ENCODE measurements at places on chromosomes 3 and 15.

DNA sequence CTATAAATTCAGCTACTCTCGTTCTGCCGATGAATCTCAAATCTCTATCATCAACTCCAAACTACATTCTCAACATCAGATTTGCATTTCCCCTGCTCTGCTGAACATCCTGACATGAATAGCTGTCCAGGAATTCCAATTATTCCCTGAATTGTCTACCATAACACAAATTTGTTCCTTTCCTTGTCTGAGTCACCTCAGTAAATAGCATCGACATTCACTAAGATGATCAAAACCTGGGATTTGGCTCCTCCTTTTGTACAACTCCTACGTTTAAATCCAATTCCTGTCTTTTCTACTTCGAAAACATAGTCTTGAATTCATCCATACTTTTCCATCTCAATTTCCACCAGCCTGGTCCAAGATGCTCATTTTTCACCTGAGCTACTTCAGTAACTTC is 107.0 kb downstream of the GREM1 start:
- DNase-seq = no peak

DNA sequence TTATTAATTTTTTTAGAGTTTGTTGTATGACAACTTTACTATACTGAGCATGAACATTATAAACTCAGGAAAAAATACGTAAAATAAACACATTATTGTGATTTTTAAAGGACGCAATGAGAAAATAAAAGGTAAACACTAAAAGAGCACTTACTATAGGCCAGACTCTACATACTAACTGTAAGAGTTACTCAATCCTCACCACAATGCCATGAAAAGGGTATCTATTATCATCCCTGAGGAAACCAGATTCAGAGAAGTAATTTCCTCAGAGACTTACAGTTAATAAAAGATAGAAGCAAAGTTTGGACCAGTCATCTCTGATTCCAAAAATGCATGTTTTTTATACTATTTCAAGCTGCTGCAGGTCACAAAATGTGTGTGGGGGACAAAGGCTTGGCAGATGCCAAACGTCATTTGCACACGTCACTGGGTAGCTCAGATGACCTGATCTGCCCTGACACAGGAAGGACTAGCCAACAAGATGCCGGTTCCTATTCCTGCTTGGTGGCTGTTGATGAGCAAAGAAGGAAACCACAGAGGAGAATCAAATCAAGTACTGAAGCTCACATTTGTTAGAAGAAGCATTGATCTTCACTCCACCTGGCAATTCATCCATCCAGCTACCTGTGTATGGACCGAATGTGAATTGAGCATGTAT is 42.3 kb downstream of the KLHL6 start:
- DNase-seq = no peak

DNA sequence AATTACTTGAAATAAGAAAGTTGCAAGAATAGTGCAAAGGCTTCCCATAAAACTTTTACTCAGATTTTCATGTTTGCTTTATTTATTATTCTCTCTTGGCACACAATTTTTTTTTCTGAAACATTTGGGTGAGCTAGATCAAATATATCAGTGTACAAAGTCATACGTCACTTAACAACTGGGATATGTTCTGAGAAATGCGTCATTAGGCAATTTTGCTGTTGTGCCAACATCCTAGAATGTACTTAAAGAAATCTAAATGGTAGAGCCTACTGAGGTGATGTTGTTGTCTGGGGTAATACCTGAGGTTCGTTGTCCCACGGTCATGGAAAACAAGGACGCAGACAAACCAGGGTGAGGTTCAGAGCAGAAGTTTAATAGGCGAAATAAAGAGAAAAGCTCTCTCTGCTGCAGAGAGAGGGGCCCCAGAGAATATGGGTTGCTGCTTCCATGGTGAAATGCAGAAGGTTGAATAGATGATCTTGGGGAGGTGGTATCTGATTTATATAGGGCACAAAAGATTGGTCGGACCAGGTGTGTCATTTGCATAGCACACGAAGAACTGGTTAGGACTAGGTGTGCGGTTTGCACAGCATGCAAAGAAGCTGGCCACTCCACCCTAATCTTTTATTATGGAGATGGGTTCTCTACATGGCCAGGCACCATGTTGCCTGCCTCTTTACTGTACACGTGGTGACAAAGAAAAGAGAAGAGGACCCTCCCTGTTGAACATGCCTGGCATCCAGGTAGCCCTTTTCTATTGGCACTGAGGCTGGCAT is 8.8 kb upstream of the GRAMD1C start:
- DNase-seq = no peak

- DNase-seq = no peak
These were observed 3.2 kb upstream of the ZFYVE19 start for GRCh38 chr15:40803688-40804087.

DNA sequence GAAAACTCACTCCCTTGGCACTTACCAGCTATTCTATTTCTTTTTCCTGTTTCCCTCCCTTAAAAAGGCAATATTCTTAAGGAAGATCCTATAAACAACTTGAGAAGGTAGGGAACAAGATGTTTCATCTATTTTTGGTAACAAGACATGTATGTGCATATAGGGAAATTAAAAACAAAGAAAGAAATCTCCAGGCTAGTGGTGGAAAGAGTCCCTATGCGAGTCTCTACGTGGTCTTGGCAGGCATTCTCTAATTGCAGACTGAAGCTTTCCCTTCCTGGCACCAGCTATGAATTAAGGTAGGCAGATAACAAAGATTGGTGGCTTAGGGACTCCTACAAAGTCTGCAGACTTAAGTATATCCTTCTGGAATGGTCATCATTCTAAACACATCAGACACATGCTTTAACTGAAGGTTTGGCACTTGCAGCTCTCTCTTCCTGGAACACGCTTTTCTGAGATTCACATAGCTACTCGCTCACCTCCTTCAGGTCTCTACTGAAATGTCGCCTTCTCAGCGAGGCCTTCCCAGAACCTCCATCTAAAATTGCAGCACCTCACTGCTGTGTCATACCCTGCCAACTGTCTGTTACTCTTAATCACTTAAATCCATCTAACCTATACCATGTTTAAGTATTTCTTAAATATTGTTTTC is 336.0 kb downstream of the VGLL3 start:
- DNase-seq = no peak

DNA sequence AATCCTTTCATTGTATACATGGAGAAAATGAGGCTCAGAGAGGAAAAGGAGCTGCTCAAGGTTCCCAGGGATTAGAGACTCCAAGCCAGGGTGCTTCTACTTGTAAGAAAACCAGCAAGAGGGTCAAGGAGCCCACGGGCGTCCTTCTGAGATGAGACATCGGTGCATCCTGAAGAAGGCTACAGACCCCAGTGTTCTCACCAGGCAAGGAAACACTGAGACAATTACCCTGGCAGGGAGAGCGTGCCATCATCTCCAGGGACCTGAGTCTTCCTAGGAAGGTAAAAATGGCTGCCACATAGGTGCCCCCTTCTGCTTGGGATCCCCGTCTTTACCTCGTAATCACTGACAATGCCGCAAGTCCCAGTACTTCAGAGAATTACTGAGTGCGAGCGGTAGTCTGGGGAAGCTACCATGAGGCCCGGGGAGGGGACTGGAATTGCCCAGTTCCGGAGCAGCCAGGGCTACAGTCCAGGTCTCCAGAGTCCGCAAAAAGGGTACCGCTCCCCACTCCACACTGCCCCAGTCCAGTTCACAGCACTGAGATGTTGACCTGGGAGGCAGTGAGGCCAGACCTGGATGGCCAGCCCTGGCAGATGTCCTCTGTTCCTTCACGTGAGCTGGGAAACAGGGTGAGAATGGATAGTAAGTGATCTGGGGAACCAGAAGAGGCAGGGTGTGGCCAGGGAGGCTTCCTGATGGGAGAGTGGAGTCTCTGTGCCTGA is 164.7 kb upstream of the SMAD3 start:
- DNase-seq = no peak

- DNase-seq = no peak
These were observed 43.9 kb downstream of the NR2C2 start for GRCh38 chr3:14991151-14991742.

DNA sequence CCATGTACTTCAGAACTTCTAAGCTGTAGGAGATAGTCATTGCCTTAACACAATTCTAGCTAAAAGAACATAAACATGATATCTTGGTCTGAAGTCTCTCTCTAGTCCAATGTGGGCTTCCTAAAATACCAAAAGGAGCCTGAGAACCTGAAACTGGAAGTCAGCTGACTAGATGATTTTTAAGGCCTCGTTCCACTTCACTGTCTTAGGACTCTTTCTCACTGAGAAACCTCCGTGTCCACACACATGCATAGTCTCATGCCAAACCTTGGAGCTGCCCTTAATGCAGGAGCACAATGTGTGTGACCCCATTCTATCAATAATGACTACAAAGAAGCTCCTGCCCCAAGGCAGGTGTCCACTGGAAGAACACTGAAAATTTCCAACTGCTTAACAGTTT is 87.7 kb downstream of the ETFA start:
- DNase-seq = no peak

- DNase-seq = no peak
These were observed 36.4 kb upstream of the EHHADH start for GRCh38 chr3:185290266-185290665.

DNA sequence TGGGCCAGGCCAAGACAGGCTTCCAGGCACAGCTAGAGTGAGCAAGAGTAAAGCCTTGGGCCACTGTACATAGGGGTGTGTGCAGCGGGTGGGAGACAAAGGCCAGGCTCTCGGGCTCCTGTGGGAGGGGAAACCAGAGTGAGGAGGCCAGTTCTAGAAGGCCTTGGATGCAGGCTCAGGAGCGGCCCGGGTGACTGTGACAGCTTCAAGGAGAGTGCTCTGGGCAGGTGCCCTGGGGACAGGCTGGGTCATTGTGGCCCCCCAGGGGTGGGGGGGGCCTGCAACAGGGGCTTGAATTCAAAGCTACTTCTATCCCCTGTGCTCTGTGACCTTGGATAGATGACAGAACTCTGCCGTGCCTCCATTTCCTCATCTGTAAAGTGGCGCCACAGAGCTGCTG is 109.2 kb downstream of the DNAJB8 start:
- DNase-seq = no peak

GRCh38 chr3:58215317-58216025 is 4.7 kb upstream of the DNASE1L3 start:
- DNase-seq = no peak

GRCh38 chr15:81740416-81740815 is 305.4 kb downstream of the MEX3B start:
- DNase-seq = no peak

GRCh38 chr15:63332367-63333124 is 49.1 kb downstream of the CA12 start:
- no peak for DNase-seq

- DNase-seq = no peak
These were observed 235.2 kb upstream of the TRIM42 start for GRCh38 chr3:140442621-140443020.

GRCh38 chr3:195025884-195026200 is 245.1 kb downstream of the XXYLT1 start:
- DNase-seq = no peak

GRCh38 chr3:1214933-1215332 is 122.1 kb downstream of the CNTN6 start:
- DNase-seq = no peak
